Progenitor cell of endocrine pancreas (in vitro differentiated cells): ENCODE measurements at places on chromosomes 7 and 10.

- DNase-seq, result no peak
These were observed 16.9 kb downstream of the RPA3 start for GRCh38 chr7:7701527-7701926.

DNA sequence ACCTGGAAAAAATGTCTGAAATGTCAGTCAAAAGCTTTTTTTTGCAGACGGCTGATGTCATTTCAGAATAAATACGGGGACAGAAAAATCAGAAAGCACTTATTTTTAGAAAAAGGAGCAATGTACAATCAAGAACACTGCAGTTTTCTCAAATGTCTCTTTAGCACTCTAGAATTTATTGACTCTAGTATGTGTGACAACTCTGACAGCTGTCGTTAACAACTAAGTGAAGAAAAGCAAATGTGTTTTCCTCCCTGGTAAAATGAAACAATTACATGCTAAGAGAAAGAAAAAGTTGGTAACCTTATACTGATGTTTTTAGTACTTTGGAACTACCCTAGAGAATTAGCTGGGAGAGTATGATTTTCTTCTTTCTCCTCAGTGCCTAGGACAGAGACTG is 497.4 kb downstream of the GRM8 start:
- DNase-seq, result no peak

DNA sequence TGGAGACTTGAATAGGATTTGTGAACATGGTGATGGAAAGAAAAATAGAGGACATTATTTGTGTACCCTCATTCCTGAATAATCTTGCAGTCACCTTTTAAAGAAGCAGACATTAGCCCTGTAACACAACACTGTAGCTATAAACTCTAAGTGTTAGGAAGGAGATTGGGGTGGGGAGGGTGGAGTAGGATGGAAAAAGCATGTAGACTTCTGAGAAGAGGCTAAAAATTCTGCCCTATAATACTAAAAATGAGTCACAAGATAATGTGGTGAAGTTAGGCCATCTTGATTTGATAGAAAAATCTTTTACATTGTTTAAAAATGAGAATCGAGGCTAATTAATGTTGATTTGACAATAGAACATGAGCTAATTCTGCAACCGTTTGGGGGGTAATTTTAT is 128.8 kb downstream of the LCOR start:
- no peak for DNase-seq

DNA sequence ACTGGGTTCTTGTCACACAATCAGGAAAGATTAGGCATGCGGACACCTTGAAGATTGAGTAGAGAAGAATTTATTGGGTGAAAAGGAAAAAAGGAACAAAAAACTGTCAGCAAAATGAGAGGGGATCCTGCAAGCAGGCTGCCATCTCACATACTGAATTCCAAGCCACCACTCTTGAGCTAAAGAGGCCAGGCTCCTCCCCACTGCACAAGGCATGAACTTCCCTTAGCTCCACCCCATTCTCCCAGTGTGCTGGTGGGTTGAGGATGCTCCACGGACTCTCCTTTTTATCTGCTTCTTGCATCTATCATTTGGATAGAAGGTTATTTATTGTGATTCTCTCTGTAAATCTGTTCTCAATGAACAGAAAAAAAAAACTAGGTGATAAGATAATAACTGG is 79.6 kb downstream of the ANKRD7 start:
- DNase-seq, result no peak

DNA sequence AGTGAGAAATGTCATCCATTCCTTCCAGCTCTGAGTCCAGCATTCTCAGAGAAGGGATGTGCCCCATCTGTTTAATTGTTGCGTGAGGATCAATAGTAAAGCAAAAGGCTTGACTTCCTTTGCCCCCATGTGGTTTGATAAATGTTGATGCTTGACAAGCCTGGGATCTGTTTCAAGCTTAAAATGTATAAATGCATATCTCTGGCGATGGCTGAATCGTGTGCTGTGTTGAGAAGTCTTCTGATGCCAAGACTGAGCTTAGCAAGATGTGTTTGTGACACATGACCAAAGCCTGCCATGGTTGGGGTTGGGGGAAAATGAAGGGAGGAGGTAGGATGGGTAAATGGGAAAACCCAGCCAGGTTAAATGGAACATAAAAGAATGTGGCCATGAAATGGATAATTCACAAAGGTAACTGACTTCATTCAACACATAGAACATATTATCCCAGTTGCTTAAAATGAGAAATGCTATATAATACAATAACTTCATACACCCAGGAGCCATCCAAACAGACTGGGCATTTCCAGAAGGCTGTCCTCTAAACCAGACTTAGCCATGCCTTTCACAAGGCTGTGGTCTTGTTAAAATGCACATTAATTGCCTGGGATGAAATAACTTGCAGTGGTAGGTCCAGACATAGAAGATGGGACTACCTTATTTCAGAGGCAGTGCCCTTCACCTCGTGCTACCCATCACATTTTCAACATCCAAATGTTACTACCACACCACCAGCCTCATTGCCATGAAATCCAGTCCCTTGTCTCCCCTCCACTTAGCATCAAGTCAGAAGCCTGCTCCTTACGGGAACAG is 147.3 kb upstream of the PDE1C start:
- no peak for DNase-seq

DNA sequence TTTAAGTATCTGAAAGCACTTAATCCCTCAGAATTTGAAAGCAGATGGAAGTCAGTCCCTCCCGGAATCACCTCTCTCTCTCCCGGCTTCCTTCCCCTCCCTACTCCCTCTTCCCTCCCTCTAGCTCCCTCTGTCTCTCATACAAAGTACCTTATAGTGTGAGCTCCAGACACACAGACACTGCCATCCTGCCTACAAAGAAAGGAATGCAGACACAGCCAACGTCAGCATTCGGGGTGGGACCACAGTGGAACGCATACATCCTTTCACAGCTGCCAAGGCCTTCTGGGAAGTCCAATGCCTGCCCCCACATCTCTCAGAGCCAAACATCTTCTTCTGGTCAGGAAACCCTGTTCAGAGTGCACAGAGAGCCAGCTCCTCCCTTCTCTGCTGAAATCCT is 9.3 kb downstream of the NOD1 start:
- DNase-seq, result no peak

- no peak for DNase-seq
These were observed 76.2 kb downstream of the PLCE1 start for GRCh38 chr10:94069884-94070283.

DNA sequence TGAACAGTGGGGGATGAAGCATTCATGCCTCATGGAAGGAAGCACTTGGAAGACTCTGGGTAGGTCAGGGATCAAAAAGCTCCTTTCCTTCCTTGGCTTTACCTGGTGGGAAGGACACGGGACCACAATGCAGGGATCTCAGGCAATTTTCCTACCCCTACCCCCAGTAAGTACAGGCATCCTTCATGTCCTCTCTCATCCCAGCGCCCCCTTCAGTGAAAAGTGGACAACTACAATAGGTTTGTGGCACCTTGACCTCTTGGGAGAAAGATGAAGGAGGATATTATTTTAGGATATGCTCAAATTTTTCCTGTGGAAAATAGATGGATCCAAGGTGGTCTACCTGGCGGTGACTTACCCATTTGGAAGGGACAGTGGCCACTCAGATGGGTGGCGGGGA is 16.5 kb downstream of the AFAP1L2 start:
- DNase-seq, result no peak
